ENCODE measurements at places on chromosomes 3 and 15.
A peak's percentile ranks its signal among the peaks of the same experiment; 100 is the strongest.

GRCh38 chr3:59677747-59678702 is 628.2 kb upstream of the CFAP20DC start:
- DNase-seq: no peak

GRCh38 chr3:51391566-51392354 is 675 bp downstream of the RBM15B start:
- no peak for DNase-seq

GRCh38 chr3:16770792-16771191 is 114.0 kb upstream of the PLCL2 start:
- no peak for DNase-seq

- no peak for DNase-seq
These were observed 11.5 kb downstream of the PPP4R2 start for GRCh38 chr3:73007992-73008712.

- DNase-seq: no peak
These were observed 11.9 kb downstream of the HDAC11 start for GRCh38 chr3:13492048-13492447.

GRCh38 chr15:69164807-69165636 is 4.6 kb downstream of the GLCE start:
- no peak for DNase-seq

- DNase-seq: peak; percentile 61
These were observed 53.5 kb upstream of the LCTL start for GRCh38 chr15:66619152-66619903.

GRCh38 chr3:194396539-194396858 is 2.6 kb downstream of the GP5 start:
- DNase-seq: no peak

Measured in iPS DF 6.9 (cell line).